AML-193 (cell line): ENCODE measurements at places on chromosomes 12 and 14.

GRCh38 chr12:109709401-109709991, 4.1 kb upstream of the FAM222A start:
- no peak for DNase-seq

GRCh38 chr12:118103201-118103600, 610 bp downstream of the VSIG10 start:
- no peak for DNase-seq

DNA sequence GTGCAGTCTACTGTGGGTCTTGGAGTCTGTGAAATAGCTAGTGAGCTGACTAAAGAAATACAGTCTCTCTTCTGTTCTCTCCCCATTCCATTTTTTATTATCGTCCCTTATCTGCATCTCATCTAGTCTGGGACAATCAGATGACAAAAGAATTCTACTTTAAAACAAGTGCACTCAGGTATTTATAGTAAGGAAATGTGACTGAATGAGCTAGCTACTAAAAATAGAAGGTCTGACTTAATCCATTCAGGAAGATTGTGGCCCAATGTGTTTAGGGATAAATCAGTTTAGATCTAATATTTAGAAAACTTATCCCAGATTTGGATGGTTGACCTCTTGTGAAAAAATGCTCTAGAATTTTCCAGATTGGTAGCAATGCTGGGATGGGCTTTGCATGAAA, 126.8 kb upstream of the NRXN3 start:
- no peak for DNase-seq

- DNase-seq: no peak
These were observed 157.5 kb upstream of the HIF1A start for GRCh38 chr14:61537563-61538463.

DNA sequence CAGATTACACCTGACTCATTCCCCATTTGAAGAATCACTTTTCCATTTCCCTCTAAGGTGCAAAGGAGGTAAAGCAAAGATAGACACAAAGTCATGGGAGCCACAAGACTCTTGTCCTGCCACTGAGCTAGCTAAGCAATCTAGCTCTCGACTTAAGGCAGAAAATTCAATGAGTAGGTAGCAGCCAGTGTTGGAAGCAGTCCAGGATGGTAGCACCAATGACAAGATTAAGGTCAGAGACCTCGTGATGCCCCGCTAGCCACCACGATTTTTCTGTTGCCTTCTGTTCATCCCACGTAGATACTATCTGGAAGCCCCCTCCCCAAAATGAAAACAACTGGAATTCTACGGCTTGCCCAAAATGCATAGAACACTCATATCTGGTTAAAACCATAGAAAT, 1.4 kb downstream of the VAMP1 start:
- DNase-seq: peak; percentile 4

- DNase-seq: peak; percentile 84
These were observed 7.1 kb upstream of the SMUG1 start for GRCh38 chr12:54195737-54196347.

- no peak for DNase-seq
These were observed 33.1 kb downstream of the RPS29 start for GRCh38 chr14:49553106-49553505.

GRCh38 chr14:69181491-69181890, 9.8 kb upstream of the EXD2 start:
- no peak for DNase-seq

DNA sequence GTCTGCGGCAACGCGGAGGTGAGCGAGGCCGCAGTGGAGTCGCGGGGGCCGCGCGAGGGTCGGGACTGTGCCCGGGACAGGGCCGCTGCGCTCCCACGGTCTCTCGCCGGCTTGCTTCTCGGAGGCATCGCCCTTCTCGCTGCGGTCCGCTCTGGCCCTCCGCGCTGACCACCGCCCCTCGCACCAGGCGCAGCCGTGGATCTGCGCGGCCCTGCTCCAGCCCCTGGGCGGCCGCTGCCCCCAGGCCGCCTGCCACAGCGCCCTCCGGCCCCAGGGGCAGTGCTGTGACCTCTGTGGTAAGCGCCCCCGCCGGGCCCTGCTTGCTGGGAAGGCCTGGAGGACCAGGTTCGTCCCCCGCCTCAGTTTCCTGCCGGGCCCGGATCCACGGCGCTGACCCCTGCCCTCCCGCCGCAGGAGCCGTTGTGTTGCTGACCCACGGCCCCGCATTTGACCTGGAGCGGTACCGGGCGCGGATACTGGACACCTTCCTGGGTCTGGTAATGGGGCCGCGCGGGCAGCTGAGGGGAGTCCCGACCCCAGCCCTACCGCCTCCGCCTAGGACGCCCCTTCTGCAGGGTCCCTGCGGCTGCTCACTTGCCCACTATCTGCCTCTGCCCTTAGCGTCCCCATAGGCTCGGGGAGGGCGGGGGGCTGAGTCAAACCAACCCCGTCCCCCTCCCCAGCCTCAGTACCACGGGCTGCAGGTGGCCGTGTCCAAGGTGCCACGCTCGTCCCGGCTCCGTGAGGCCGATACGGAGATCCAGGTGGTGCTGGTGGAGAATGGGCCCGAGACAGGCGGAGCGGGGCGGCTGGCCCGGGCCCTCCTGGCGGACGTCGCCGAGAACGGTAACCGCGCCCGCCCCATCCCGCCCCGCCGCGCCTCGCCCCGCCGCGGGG, 7.0 kb downstream of the AMN start:
- DNase-seq: no peak

DNA sequence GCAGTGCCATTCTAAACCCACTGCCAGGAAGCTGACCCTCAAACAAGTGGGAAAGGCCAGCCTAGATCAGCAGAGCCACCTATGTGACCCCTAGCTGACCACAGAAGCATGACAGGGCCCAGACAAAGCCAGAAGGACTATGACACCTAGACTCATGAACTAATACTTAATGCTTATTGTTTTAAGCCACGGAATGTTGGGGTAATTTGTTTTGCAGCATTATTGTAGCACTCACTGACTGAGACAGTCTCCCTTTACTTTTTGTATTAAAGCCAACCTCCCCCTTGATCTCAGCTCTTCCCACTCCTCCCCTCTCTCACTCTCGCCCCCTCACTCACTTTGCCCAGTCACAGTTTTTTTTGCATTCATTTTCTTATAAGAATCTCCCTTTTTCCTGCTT, 186.4 kb downstream of the RBM19 start:
- no peak for DNase-seq

DNA sequence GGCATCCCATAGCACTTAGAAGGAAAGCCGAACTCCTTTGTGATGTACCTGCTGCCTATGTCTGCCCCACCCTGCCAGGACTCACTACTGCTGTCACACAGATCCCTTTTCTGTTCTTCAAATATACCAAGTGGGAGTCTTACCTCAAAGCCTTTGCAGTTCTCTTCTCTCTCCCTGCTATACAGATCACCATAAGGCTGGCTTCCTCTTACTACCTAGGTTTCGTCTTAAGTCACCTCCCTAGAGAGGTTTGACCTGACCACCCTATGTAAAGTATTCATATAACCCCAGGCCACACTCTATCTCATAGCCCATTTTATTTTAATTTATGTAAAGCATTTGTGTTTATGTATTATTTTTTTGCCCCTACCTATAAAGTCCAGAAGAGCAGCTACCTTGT, 117.6 kb downstream of the CRADD start:
- DNase-seq: no peak

- no peak for DNase-seq
These were observed 136.5 kb downstream of the HMGA2 start for GRCh38 chr12:65960820-65961189.

DNA sequence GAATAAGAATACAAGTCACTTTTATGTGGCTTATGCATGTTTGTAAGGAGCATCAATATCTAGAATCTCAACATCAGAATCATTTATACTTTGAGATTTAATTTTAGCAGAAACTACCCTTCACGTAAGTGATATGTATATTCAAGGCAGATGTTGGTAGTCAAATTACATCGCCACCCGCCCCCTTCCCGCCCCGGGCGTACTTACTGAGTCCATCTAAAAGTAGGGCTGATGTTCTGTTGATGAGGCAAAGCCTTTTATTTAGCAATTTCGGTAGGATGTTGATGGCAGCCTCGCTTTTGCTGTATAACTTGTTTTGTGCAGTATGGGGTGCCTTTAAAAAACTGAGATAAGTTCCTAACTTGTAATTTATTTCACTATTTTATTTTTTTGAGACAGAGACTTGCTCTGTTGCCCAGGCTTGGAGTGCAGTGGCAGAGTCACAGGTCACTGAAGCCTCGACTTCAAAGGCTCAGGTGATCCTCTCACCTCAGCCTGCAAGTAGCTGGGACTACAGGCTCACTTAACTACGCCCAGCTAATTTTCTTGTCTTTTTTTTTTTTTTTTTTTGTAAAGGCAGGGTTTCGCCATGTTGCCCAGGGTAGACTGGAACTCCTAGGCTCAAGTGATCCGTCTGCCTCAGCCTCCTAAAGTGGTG, 30.8 kb downstream of the KTN1 start:
- no peak for DNase-seq

DNA sequence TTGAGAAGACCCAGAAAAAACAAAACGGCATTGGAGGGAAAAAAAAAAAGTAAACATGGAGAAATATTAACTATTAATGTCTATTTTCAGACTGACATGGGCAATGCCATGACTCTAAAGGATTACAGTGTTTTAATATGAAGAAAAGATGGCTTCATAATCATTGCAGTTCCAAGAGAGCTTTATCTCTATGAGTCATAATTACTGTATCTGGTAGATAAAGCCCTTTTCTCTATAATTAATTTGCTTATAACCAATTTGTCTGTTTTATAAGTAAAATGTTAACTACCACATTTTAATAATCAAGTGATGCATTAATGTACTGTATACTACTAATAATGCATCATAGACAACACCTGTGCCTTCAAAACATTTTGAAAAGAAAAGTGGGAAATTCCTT, 59.7 kb downstream of the CLIP1 start:
- DNase-seq: no peak

- peak; percentile 36 for DNase-seq
These were observed 16.4 kb downstream of the LRCOL1 start for GRCh38 chr12:132593938-132594358.

GRCh38 chr12:66859751-66860440, 181.0 kb upstream of the GRIP1 start:
- DNase-seq: no peak

GRCh38 chr12:75854681-75855309, 176.8 kb downstream of the PHLDA1 start:
- no peak for DNase-seq

DNA sequence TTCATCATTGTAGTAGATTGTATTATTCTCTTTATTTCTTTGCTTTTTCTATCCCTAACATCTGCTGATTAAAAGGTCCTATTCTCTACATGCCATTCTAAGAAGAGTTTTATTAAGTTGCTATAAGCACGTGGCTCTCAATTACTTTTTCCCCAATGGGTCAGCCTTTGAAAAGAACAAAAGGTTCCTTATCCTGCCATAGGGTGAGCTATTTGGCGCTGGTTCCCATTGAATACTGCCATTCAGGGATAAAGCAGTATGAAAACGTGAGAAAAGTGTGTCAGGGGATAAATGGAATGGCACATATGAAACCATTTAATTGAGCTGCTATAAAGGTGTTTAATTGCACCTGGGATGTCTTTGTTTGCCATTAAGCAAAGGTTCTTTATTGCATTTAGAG, 80.9 kb downstream of the SYNE2 start:
- no peak for DNase-seq
